ENCODE measurements at places on chromosomes 1 and 21.
A peak's percentile ranks its signal among the peaks of the same experiment; 100 is the strongest.

DNA sequence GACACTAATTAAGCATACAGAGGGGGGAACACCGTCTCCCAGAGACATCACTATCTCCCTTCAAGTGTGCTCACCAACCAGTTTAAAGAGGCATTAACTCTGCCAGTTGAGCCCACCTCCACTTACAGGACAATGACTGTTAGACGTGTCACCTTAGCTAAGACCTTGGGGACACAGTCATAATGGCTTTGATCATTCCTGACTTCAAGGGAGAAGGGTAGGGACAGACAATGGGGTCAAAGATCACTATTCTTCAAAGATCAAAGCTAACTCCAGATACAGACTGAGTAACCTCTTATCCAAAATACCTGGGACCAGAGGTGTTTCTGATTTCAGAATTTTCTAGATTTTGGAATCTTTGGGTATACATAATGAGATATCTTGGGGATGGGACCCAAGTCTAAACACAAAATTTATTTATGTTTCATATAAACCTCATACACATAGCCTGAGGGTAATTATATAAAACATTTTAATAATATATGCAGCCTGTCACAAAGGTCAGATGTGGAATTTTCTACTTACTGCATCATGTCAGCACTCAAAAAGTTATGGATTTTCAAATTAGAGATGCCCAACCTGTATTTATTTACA lies 246.1 kb downstream of the SLC45A1 start:
- no peak for DNase-seq

DNA sequence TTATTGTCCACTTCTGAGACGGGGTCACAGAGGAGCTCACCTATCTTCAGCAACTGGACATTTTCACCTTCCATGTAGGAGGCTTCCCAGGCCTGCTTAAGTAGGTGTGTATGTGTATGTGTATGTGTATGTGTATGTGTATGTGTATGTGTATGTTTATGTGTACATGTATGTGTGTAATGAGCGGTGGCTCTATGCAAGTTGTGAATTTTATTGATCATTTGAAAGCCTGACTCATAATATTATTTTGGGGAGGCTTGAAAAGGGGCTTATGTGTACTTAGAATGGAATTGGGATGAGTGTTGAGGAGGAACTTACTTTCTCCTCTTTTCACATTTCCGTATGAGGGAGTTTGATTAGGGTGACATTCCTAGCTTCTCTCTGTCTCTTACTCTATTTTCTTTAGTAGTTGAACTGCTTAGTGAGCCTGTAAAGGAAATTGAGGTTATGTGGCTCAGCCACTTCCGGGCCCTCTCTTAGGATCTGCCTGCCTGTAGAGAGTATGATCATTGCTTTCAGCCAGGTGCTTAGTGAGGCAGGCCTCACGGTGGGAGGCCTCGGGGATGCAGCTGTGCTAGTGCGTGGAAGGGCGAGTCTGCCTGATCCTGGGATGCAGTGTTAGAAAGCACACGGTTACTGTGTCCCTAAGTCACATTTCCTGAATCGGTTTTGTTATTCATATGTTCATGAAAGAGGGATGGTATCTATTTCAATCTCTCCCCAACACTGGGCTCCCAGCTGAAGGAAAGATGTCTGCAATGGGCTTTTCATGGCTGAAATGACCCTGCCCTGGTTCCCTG lies 61.0 kb downstream of the IER5 start:
- DNase-seq, result peak; percentile 88

- peak; percentile 31 for DNase-seq
These were observed 7.1 kb downstream of the CHRNB2 start for GRCh38 chr1:154574716-154575115.

DNA sequence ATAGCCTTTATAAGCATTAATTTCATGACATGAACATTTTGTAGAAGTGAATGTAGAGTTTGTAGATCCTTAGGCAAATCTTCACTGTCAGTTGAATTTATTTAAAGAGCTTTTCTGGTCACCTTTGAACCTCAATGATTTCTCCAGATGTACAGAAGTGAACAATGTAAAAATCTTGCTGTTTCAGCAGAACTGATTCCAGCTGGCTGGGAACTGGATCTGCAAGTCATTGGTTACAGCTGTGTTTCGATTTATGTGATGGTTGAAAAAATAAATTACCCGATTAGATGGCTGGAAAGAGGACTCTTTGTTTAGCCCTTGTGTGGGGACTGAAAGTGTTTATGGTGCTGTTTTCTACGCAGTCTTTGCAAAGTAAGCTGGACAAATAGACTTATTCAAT lies 849.8 kb downstream of the USP25 start:
- no peak for DNase-seq

DNA sequence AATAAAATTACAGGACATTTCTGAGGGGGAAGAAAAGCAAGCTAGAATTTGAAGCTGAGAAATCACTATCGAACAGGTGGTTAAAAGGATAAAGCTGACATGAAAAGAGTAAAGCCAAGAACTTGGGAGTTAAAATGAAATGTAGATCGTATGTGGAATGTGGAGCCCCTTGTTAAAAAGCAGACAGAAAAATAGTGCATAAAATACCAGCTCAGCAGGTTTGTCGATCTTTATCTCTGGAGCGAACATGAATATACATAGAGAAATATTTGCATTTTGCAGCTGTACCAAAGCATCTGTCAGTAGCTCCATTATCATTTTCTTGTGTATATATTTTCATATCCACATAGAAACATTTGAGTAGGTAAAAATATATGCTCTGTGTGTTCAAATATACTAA lies 73.6 kb upstream of the CDC42BPA start:
- DNase-seq, result no peak

- no peak for DNase-seq
These were observed 2.1 kb upstream of the FTCD start for GRCh38 chr21:46157396-46157986.

DNA sequence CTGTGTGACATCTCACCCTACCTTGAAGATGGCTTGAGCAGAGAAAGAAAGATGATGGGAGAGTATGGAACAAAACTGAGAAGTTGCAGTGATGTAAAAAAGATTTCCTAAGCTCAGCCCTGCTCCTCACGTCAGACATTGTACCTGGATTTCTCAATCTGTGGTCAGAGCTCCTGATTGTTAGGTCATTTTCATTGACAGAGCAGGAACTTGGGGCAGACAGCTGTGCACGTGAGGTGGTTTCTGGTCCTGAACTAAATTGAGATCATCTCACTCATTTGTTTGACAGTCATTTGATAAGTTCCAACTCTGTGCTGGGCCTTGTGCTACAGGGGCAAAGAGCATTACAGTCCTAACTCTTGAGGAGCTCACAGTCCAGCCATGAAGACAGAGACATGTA lies 10.2 kb downstream of the TRAF3IP3 start:
- DNase-seq, result no peak

DNA sequence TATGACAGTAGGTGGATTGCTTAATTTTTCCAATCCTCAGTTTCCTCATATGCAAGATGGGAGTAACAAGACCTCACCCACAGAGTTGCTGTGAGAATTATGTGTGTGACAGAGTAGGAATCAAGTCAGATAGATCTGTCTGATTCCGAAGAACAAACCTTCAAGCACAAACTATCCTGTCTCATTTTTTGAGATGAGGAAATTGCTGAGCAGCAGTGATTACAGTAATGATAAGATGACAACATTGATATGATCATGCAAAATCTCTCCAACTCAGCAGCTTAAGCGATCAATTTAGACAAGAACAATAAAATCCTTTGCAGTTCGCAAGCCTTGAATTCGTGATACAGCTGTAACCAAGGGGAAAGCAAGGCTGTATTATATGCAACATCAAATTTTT lies 474.1 kb downstream of the OMA1 start:
- no peak for DNase-seq

GRCh38 chr1:117942293-117942692 lies 12.8 kb downstream of the WDR3 start:
- DNase-seq, result no peak
